ENCODE measurements at places on chromosomes 11 and 22.

DNA sequence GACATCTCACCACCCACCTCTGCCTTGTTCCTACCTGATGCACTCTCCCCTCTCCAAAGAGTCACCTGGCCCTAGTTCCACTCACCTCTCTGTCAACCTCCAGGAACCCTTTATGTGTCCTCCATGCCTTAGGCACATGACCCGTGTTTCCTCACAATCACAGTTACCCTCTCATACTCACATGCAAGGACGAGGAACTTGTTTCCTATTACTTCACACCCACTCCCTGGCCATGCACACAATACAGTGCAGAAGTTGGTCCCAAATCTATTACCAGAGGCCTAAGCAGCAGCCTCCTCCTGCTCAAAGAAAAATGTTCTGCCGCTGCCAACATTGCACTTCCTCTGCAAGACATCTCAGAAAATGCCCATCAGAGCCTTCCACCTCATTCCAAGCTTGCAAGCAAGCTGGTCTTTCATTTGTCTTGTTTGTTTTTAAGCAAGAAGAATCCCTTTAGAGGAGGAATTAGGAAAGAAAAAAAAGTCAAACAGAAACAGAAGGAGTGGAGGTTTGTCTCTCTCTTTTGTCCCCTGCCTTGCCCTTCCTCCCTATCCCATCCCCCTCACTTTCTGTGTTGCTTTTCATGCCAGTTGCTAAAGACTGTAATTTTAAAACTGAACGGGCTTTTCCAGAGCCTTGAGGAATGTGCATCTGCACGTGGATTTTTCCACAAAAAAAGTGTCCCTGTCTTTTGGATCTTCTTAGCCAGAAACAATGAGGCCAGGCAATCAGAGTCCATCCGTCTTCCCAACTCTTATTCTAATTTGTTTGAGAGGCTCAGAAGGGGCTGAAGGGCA lies 63.4 kb downstream of the KCNJ1 start:
- DNase-seq: no peak

GRCh38 chr22:37752189-37753087 lies 55.3 kb upstream of the GCAT start:
- DNase-seq: no peak

DNA sequence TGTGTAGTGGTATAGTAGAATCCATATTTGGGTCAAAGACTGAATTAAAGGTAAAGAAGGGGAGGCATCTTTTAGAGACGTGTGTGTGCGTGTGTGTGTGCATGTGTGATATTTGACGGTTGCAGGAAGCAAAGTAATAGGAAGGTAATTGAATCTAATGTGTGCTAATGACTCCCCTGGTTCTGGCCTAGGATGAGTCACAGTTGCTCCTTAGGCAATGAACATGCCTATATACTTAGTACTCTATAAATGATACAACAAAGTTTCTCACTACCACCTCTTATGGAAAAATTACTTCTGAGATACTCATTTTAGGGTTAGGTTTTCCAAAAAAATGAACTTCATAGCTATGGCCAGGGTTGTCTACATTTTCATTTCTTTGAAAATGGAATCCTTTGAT lies 409.6 kb downstream of the GUCY1A2 start:
- DNase-seq: no peak

DNA sequence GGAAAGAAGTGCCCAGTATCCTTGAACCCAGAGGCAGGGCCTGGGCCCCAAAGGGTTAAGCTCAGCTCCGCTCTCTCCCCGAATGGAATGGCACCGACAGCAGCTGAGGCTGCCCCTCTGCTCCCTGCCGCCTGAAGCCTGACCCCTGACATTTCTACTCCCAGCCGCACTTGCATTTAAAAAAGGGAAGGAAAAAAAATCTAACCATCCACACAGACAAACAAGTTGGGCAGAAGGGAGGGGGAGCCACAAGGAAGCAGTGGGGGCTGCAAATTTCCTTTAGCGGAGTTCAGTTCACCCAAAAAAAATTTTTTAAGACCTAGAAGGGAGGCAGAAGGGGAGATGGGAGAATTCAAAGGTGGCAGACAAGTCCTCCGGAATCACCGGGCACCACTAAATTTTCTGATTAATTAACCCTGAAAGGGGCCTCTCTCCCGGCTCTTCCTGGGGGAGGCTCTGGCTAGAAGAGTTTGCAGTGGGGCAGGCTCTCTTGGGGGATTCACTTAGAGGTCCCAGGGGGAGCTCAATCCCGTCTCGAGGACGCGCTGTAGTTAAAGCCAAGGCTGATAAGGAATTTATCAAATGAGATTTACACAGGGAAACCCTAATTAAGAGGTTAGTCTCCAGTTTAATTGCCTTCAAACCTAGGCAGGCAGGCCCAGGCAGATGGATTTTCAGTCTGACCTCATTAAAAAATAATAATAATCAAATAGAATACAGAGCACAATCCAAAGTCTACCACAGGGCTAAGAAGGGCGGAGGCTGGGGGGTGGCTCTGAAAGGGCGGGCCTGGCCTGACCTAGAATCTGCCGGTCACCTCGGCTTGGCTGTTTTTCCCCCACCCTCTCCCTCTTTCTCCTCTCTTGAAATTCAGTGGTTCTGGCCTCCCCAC lies 25.6 kb downstream of the MN1 start:
- DNase-seq: no peak

DNA sequence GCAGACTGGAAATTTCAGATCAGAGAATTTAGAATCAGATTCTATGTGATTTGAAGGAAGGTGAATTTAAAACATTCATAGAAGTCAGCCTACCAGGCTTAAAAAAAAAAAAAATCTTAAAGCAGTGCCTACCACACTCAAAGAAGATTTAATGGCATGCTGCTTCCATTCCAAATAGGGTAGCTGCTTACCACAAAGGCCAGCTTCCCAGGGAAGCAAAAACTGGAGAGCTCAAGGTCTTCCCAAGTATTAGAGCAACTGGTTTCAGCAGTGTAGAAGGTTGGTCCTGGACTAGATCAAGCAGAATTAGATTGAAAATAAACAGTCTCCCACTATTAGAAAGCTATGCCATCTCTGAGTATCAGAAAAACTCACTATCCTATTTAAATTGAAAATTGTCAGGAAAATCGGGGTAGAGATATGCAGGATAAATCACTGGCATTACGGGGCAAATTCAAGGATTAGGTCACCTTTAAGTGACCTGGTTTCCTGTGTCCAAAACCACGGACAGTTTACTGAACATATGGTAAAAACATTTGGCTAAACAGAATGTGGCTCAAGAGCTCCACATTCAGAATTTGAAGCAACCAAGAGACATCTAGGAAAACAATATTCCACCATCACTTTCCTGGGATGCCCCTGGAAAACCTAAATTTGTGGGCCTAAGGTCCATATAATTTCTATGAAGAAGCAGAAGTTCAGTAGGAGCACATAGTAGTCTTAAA lies 1.3 kb downstream of the C11orf42 start:
- no peak for DNase-seq

DNA sequence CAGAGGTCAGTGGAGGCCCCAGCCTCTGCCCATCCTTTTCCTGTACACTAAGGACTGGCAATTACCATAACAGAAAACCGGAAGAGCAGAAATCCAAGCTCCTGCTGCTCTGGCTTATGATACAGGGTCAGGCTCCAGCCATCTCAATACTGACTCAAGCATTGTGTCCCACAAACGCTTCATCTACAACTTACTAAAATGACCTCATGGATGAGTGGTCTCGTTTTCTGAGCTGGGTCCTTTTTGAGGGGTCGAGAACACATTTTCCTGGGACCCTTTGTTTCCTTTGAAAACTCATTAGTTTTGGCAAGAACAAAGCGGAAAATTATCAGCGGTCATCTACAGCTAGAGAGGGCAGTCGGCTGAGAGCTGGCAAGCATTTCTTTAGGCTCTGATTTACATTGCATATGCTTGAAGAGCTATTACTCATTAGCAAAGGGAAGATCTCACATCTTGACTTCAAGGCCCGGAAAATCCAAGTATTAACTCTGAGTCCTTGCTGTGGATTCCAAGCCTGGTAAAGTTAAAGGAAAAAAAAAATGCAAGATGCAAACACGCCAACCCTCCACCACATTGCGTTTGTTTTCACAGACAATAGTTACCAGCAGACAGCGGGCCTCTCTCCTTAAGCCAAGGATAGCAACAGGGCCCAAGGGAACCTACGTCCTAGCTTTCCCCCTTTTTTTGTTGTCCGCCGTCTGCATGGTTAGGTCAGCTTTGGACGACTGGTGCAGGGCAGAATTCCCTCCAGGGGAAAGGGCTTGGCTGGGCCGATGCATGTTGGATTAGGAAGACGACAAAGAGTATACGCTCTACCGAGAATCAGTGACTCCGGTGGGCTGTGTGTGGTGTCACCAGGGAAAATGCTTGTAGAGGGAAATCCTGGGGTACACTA lies 1.8 kb downstream of the TESMIN start:
- no peak for DNase-seq

DNA sequence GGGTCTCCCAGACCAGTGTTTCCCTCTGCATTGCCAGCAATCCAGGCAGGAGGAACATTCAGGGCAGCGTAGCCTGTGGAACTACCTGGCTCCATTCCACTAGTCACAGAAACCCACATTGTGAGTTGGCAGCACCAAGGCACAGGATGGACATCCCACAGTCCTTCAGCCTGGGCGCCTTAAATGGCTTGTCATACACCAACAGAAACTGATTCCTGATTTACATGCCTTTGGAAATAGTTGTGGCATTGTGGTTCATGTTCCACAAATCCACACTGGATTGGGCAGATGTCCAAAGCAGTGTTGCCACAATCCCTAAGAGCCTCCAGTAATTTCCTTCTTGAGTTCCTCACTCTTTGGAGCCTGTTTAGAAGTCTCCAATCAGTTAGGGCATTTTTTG lies 225.6 kb downstream of the BLID start:
- no peak for DNase-seq

- DNase-seq: no peak
These were observed 28.0 kb downstream of the QSER1 start for GRCh38 chr11:32920570-32920969.

Measured in central memory CD8-positive, alpha-beta T cell (primary cell).